HFF-Myc (cell line): ENCODE measurements at places on chromosomes 3 and 15.
A peak's percentile ranks its signal among the peaks of the same experiment; 100 is the strongest.

DNA sequence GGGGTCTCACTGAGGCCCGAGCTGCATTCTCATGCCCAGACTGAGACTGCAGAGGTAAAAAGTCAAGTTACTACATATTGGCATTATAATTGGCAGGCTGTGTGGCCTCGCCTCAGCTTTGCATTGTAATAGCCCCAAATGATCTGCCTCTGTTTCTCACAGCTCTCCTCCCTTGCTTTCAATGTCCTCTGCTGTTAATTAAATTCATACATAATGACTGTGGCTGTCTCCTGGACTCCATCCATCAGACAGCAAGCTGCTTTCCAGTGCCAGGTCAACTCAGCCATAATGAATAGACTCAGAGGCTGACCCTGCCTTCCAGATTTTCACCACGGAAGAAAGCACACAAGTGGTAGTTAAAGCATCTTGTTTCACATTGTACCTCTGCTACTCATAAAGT is 7.6 kb upstream of the RTP4 start:
- DNase-seq, result no peak

- DNase-seq, result no peak
These were observed 38.1 kb upstream of the NMNAT3 start for GRCh38 chr3:139715743-139716360.

GRCh38 chr3:62454916-62455315 is 81.6 kb upstream of the FEZF2 start:
- DNase-seq, result no peak

DNA sequence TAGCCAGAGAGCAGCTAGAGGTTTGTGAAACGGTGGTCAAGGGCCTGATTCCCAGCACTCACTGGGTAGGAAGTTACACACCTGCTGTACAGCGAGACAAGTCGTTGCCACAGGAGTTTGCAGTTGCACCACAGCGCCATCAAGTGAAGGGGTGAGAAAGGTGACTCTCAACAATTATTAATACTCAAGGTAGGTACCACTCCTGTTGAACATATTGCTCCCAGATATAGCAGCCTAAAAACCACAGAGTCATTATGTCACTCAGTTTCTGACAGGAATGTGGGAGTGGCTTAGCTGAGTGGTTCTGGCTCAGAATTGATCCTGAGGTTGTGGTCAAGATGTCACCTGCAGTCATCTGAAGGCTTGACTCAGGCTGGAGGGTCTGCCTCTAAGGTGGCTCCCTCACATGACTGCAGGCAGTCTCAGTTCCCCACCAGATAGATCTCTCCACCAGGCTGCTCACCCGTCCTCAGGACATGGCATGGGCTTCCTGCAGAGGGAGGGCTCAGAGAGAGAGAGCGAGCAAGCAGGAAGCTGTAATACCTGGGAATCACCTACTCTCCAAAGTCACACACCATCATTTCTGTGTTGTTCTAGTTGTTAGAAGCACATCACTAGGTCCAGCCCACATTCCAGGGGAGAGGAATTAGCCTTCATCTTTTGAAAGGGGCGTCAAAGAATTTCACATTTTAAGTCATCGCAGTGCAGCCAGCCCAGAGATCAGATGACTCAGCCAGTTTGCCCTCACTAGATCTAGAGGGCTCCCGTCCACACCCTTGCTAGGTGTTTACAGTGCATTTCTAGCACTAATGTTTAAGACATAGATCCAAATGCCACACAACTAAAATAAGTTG is 17.0 kb upstream of the ANO10 start:
- no peak for DNase-seq

GRCh38 chr3:32708672-32709283 is 23.8 kb downstream of the CNOT10 start:
- DNase-seq, result no peak

DNA sequence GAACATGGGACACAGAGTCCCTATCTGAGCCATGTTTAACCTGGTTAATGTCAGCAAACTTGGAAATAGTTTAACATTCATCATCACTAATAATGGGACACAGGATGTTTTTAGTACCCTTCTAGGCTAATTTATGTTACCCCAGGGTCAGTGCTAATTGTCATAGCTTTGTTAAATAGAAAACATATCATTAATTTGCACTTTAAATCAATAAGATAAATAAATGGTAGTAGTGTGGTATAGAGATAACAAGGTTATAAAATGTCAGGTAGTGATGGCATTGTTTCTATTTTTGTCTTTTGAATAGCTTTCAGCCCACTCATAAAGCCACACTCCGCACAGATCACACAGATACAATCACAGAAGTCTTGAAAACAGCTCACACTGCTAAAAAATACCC is 534.9 kb downstream of the MECOM start:
- no peak for DNase-seq

GRCh38 chr3:30970183-30970582 is 75.7 kb upstream of the GADL1 start:
- no peak for DNase-seq

- DNase-seq, result no peak
These were observed 827.6 kb upstream of the CFAP20DC start for GRCh38 chr3:59877263-59878037.

GRCh38 chr3:69419276-69419675 is 33.4 kb upstream of the FRMD4B start:
- DNase-seq, result no peak

GRCh38 chr15:48603922-48604321 is 41.6 kb downstream of the FBN1 start:
- no peak for DNase-seq

GRCh38 chr3:151307583-151308488 is 8.8 kb downstream of the GPR87 start:
- no peak for DNase-seq

- DNase-seq, result peak; percentile 31
These were observed 1.7 kb downstream of the CLRN1 start for GRCh38 chr3:150970665-150971324.

GRCh38 chr3:21979706-21980105 is 228.7 kb upstream of the ZNF385D start:
- DNase-seq, result peak; percentile 2

DNA sequence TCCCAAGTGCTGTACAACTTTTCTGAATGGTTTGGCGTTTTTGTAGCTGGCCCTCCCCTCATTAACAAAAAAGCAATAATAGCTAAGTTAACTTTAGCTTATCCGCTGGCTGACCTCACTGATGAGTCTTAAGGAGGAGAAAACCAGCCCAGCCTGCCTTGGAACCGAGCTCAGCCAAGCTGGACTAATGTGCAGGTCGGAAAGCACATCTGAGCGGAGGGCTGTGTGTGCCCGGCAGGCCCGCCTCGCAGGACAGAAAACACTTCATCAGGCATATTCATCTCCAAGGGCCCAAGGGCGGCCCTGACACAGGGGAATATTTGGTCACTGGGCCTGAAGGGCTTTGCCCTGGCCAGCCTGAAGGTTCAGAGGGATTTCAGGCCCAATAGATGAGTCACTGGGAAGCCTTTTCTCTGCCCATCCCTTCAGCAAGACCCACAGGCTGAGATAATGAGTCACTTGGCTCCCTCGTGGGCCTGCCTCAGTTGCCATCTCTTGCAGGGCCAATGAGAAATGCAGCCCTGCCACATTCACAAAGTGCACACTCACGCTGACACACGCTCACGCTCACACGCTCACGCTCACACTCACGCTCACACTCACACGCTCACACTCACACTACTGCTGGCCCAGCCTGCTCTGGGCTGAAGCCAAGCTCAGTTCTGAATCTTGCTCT is 75.1 kb downstream of the SLC12A8 start:
- no peak for DNase-seq

- DNase-seq, result no peak
These were observed 159.1 kb upstream of the EOMES start for GRCh38 chr3:27880969-27881892.

DNA sequence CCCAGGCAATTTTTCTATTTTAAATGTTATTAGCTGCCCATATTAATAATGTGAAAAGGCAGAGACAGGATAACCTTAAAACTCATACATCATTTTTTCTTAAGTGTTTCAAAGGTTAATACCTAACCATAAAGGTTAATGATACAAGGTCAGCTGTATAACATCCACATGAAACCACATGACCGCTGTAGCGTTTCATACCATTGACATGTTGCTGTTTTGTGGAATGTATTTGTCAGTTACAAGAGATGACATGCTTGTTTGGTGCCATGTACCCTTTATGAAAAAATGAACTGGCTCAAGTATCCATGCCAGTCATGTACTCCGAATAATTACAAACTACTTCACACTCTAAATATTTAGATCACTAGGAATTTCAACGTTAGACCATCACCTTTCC is 207.4 kb downstream of the FMN1 start:
- no peak for DNase-seq

- DNase-seq, result no peak
These were observed 28.5 kb upstream of the SNRK start for GRCh38 chr3:43257850-43258249.

- peak; percentile 60 for DNase-seq
These were observed 378.4 kb upstream of the AGTR1 start for GRCh38 chr3:148319161-148319915.

DNA sequence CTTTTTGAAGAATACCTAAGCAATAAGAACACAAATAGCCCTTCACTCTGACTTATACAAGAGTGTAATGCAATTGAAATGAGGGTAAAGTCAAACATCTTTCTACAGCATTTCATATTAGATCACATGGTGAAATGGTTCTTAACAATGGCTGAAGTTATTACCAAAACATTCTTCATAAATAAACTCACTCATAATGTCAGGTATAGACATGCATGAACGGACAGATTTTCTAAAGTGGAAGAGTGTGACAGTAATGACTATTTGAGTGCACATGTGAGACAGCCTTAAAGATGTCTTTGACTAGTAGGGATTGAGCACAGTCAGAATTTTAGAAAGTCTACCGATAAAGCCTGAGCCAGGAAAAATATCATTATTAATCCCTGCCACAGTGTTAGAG is 471.0 kb downstream of the ZPLD1 start:
- no peak for DNase-seq

- DNase-seq, result peak; percentile 38
These were observed 227.6 kb downstream of the KLF13 start for GRCh38 chr15:31554261-31554660.

DNA sequence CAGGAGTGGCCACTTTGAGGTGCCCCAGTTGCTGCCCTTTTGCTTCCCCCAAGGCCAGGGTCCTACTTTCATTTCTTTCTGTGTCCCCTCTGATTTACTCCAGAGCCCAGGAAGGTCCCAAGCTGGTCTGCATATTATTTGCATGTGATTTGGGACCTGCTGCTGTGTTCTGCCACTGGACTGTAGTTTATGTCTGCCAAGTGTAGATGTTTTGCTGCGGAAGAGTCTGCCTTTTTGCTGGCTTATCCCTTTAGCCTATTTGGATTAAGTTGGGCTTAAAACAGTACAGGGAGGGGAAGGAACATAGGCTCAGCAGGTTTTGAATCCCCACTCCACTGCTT is 21.4 kb downstream of the NOX5 start:
- no peak for DNase-seq

DNA sequence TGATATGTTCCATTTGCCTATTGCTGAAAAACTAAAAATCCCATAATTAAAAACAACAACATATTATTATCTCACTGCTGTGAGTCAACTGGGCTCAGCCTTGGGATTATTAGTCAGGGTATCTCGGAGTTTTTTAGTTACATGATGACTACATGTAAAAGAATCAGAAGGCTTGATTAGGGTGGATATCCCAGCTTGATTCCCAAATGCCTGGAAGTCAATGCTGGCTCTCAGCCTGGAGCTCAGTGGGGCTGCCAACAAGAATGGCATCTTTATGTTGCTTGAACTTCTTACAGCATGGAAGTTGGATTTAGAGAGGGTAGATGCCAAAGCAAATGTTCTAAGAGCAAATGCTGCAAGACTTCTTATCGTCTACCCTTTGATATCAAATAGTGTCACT is 278.5 kb downstream of the PLOD2 start:
- DNase-seq, result no peak

DNA sequence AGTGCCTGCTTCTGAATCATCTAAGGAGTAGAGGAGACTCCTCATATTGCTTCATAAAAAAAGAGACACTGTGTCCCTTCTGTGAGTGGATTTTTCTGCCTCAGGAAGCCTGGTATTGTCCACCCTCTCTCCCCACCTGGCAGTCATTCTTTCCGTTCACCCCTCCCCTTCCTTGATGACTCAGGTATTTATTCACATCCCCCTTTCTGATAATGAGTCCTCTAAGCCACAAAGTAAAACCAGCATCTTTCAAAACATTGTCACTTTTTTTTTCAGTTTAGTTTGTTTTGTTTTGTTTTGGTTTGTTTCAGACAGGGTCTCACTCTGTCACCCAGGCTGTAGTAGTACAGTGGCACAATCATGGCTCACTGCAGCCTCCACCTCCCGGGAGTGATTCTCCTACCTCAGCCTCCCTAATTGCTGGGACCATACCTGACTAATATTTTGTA is 65.2 kb upstream of the UBE2E1 start:
- DNase-seq, result no peak

DNA sequence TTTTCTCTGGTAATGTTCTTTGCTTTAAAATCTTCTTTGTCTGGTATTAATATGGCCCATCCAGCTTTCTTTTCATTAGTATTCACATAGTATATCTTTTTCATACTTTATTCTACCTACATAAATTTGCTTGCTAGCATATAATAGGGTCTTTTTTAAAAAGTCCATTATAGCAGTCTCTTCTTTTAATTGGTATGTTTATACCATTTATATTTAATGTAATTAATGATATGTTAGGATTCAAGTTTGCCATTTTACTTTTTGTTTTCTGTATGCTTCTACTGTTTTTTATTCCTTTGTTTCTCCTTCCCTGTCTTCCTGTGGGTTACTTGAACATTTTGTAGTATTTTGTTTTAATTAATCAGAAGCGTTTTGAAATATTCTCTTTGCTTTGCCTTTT is 89.0 kb downstream of the CHCHD6 start:
- no peak for DNase-seq

DNA sequence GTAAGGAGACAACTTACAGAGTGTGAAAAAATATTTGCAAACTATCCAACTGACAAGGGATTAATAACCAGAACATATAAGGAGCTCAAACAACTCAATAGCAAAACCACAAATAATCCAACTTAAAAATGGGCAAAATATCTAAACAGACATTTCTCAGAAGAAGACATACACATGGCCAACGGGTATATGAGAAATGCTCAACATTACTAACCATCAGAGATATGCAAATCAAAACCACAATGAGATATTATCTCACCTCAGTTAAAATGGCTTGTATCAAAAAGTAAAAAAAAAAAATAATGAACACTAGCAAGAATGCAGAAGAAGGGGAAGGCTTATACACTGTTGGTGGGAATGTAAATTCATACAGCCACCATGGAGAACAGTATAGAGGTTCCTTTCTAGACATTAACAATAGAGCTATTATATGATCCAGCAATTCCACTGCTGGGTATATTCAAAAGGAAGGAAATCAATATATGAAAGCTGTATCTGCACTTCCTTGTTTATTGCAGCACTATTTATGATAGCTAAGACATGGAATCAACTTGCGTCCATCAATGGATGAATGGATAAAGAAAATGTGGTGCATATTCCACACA is 998.6 kb downstream of the NAALADL2 start:
- no peak for DNase-seq

GRCh38 chr3:170713653-170714052 is 127.8 kb upstream of the SLC7A14 start:
- DNase-seq, result no peak

GRCh38 chr3:157117875-157118654 is 41.9 kb downstream of the CCNL1 start:
- no peak for DNase-seq

GRCh38 chr3:117278424-117279190 is 569.0 kb downstream of the TUSC7 start:
- peak; percentile 1 for DNase-seq
